ENCODE measurements at places on chromosomes 7 and 10. TPM values are rescaled to one million over a fixed set of nuclear protein-coding genes. Genes with fewer than 3 reads are reported as not detected.
A peak's percentile ranks its signal among the peaks of the same experiment; 100 is the strongest.

DNA sequence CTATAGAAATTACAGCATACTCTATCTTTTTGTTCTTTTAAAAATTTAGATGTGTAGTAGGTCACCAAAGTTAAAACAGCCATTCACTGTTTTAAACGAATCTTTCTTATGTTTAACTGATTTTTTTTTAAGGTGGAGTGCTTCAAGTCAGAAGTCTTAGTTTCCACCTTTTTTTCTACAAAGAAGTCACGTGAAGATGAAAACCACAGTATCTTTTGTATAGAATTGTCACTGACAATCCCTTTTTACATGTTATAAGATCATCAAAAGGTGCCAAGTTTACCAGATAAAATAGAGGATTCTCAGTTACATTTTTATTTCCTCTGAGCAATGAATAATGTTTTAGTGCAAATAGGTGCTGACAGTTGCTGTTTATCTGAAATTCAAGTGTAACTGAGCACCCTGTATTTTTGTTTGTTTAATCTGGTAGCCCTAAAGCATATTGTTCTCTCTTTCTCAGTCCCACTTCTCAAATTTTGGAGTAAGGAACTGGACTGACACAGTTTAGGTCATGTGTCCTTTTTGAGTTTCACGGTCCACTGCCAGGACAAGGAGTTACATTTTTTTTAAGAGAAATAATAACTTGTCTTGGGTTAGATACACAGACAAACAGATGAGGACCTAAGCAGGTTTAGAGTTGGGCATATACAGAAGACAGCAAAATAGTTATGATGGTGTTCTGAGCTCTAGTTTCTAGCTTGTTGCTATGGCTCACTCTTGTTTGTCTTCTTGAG lies 233.2 kb upstream of the MBL2 start:
- DNase-seq = no peak

DNA sequence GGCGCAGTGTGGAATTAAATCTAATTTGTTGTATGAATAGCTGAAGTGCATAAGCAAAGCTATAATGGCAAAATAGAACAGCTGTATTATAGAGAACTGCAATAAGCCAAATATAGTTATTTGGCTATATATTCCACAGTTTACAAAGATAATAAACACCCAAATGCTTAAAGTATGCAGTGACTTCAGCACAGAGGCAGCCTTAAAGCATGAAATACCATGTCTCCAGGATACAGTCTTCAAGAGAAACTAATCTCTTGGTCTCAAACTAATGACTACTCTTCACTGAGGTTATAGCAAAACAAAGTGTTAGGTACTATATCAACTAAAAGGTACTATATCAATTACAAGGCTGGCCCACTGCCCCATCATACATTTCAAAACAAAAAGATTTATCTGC lies 48.0 kb downstream of the NT5C2 start:
- DNase-seq = no peak

DNA sequence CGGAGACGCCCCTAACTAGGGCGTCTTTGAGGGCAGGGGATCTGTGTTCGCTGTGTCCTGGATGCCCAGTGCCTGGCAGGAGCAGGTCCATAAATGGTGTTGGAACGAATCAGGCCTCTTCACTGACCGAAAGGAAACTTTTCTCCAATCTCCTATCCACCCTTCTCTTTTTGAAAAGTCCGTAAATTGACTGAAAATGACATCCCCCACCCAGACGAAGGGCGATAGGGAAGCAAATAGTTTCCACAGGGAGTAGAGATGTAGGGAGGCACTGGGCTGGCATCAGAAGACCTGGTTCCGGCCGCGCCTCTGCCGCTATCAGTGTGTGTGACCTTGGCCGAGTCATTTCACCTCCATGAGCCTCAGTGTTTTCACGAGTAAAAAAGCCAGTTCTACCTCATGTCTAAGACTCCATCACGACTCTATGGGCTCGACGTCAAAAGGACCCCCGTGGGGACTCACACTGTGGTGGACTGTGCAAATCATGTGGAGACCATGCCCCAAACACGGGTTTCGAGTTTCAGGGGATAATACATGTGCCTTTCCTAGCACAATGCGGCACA lies 497 bp upstream of the RAB11FIP2 start:
- DNase-seq = no peak

GRCh38 chr7:141785706-141786552 lies 4.1 kb upstream of the TAS2R5 start:
- DNase-seq = peak; percentile 21

SPDYE6 gene
- polyA plus RNA-seq = 1.7 TPM

VWDE gene
- 4.5 TPM for polyA plus RNA-seq

SRGN gene
- polyA plus RNA-seq = 16.7 TPM

FBXO24 gene
- polyA plus RNA-seq = 2.3 TPM

DNA sequence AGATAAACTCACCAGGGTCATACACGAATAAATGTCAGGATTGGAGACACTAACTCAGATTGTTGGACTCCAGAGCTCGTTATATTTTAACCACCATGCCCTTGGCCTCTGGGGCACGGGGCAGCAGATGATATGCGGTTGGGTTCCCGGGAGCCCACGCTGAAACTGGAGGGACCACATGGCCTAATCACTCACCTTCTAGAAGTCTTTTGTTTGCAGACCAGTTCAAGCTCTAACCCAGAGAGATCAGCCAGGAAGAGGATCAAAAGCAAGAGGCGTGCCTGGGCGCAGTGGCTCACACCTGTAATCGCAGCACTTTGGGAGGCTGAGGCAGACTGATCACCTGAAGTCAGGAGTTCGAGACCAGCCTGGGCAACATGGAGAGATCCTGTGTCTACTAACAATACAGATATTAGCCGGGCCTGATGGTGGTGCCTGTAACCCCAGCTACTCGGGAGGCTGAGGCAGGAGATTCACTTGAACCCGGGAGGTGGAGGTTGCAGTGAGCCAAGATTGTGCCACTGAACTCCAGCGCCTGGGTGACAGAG lies 42.6 kb upstream of the ECHDC3 start:
- DNase-seq = no peak

DNA sequence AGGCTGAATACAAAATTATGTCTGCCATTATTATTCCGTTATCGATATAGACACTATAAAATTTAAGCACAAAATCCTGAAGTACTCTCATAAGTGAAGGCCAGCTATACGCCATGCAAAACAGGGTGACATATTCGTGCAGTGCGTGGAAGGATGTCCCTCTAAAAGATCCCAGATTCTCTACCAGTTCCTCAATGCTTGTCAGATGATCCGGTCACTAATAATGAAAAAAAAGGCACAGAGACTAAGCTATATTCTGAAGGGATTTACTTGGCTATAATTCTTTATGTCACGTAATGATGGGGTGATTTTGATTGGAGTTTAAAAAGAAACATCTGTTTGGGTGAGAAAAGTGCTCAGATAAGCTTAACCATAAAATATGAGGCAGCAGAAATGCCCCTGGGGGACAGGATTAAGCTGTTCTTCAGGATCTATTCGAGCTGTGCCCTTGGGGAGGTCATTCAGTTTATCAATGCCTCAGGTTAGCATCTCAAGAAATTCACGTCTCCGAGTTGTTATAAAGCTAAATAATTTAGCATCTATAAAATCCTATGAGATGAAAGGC lies 229.7 kb upstream of the PITRM1 start:
- no peak for DNase-seq

CCDC7 gene
- 6.7 TPM for polyA plus RNA-seq

FXYD4 gene
- polyA plus RNA-seq = not detected

DNA sequence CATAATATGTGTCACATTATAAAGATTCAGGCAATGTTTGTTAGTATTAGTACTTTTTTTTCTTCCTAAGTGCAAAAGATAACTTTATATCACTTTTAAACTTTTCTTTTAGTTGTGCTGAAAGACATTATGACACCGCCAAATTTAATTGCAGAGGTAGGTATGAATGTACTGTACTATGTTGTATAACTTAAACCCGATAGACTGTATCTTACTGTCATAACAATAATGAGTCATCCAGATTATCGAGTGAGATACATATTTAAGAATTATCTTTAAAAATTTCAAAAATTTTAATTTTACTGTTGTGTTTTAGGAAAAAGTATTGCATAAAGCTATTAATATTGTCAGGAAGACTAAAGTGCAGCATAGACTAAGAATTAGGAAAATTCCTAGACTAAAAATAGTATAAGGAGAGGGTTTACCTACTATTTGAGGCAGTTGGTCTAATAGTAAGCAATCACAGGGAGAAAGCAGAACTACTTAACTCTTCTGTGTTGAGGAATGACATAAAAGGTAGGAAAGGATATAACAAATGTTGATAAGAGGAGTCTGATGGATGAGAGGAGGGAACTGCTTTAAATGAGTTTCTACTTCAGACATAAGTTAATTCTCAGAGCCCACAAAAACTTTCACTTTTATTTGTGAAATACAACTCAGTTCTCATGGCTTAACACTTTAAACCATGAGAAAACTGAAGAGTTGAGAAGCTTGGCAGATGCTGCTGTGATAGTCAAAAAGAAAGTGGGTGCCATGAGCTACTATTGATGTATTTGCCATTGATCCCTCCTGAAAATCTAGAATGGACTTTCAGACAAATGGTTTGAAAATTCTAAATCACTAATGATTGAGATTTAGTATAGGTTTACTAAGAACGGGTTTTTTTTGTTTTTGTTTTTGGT lies 67.8 kb downstream of the PTEN start:
- no peak for DNase-seq

DNA sequence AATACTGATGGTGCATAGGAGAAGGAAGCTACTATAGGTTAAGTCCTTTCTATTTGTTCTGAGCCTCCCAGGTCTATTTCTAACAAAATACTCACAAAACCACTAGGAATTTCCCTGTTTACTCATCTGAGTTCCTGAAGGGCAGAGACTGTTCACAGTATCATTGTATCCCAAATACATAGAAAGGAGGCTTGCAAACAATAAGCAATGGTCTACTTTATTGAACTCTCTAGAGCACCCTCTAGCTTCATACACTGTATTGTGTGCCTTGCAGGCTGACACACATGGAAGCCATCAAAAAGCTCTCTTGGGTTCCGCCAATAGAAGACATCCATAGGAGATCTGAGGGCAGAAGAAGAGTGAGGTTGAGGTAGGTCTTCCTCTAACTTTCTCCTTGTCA lies 826.1 kb downstream of the GRM8 start:
- no peak for DNase-seq

- no peak for DNase-seq
These were observed 3.0 kb downstream of the NUP42 start for GRCh38 chr7:23184709-23185359.

- no peak for DNase-seq
These were observed 43.3 kb downstream of the ETV1 start for GRCh38 chr7:13946181-13946580.

SCART1 gene
- 1.6 TPM for polyA plus RNA-seq

GRCh38 chr10:132540456-132540855 lies 2.9 kb downstream of the INPP5A start:
- DNase-seq = no peak

SPDYE1 gene
- polyA plus RNA-seq = 0.40 TPM

DNA sequence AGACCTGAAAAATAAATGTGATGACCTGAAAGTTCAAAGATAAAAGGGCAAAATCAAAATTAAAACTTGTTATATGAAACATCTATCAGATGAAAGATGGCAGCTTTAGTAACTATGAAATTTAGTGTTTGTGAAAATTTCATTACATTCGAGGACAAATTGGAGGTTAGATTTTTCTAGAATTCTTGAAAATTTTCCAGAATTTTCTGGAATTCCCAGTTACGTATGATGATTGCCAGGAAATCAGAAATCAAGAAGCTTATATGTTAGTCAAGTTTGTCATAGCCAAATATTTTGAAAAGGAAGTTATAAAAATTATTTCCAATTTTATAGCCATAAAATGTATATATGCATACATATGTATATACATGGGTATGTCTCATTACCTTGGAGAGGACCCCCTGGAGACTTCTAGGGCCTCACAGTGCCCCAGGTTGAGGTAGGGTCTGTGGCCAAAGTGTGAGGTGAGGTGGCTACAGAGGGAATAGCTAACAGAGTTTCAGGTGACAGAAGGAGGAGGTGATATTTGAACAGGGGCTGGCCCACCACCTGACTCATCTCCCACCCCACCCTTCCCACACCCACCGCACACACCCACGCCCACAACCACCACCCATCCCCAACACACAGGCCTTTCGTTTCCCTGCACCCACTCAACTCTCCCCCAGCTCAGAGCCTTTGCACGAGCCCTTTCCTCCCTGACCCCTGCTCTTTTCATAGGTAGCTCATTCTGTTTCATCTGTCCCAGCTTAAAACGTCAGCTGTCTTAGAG lies 21.5 kb downstream of the C10orf105 start:
- DNase-seq = no peak

DNA sequence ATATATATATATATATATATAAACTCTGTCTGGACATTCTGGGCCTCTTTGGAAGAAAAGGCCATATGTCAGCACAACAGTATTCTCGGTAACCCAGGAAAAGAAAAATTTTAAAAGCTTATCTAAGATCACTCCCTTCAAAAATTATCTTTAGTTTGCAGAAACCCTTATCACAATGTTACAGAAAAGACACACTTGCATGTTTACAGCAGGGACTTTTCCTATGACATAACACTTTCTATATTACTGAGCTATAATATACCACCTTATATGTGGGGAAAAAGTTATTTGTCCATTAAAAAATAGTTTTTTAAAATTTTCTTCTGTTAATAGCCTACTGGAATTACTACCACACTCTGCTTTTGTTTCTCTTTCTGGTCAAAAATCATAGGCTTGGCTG lies 25.4 kb downstream of the ANKRD61 start:
- DNase-seq = no peak

Measured in renal pelvis (tissue), 12 donors.